EL (cell line): ENCODE measurements at places on chromosomes 2 and 18.
A peak's percentile ranks its signal among the peaks of the same experiment; 100 is the strongest.

DNA sequence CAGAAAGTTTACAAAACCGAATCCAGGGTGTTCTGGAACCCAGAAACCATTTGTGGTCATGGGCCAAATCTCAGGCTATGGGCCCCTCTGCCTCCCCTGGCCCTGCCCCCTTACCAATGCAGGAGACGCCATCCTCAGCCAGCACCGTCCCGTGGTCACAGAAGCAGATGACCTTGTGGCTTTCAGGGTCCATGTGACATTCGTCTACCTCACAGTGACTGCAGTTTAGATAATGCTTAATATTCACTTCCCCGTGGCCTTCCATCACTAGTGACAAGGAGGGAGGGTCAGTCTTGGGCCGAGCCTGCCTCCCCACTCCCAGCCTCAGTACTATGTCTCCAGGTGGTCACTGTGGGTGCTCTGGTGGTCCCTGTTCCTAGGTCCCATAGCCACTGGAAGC is 111.6 kb downstream of the CLIP4 start:
- no peak for DNase-seq

GRCh38 chr18:41703744-41704530 is 251.1 kb upstream of the PIK3C3 start:
- no peak for DNase-seq

DNA sequence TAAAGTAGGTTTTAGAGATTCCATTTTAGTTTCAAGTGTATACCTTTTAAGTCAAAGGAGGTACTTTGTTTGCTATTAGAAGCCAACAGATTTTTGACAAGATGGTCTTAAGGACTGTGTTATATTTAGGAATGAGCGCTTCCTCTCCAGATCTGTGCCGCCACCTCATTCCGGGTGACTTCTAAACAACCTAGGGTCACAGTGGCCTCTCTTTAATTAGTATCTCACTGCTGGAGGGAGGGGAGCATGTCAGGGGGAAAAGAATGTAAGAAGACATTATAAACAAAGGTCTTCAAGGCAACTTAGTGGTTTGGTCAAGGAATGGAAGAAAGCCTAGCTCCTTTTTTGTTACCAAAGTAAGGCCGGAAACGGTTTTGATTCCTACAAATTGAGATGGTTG is 67.0 kb downstream of the RBMS1 start:
- no peak for DNase-seq

- DNase-seq: peak; percentile 83
Measured at GRCh38 chr2:127083819-127084503, 23.0 kb downstream of the BIN1 start.

GRCh38 chr18:48540251-48541025 is 1.6 kb downstream of the CTIF start:
- DNase-seq: peak; percentile 73

- peak; percentile 60 for DNase-seq
Measured at GRCh38 chr2:64750001-64750816, 96.5 kb upstream of the SERTAD2 start.

DNA sequence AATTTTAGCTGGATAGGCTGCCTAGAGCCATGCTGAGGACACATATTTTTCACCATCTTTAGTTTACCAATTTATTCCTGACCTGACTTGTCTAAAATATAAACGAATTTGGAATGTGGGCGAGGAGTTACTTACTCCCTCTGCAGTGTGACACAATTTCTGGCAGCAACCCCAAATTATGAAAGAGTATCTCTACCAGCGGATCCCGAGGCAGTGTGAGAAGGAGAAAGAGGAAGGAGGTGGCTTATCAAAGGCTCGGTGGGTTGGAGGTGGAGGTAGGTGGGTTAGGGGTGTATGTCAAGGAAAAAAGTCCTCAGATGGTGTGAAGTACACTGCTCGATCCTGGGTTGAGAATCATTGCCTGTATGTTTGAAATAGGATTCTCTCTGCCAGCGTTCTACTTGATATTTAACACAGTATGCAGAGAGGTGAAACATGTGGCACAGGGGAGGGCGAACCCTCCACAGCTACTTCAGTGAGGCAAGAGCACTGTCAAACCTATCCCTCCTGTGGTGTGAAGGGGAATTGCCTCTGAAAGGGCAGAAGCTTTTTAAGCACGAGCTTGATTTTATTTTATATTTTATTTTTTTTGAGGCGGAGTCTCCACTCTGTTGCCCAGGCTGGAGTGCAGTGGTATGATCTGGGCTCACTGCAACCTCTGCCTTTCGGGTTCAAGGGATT is 76.0 kb downstream of the RFTN2 start:
- peak; percentile 38 for DNase-seq

DNA sequence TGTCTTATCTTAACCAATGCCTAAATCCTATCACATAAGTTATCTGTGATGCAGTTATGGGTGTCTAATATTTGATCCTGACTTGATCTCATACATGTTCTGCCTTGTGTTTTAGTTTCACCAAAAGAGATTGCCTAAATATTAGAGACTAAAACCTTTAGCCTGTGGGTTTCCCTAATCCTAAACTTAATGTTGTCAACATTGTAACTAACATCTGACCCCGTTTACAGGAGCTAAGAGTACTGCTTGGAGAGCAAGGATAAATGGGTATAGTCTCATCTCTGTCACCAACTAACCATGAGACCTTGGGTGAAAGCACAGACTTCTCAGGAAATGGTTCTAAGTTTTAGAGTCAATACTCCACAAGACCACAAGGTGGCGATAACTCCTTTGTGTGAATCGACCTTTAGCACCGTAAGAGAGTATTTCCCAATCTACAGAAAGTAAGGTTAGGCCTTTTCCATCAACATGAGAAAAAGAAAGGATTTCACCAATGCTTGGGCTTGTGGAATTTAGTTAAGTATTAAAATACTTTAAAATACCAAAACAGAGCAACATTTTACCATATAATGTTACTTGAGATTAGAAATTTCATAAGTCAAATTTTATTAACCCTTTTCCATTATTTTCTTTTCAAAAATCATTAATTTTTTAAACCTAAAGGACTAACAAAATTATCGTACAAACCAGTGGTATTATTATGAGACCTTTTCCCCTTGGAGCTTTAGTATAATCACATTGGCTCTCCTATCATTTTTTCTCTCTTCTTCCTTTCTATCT is 60.5 kb downstream of the G6PC2 start:
- DNase-seq: peak; percentile 73

- DNase-seq: peak; percentile 20
Measured at GRCh38 chr2:197079414-197079813, 152.9 kb upstream of the PGAP1 start.

DNA sequence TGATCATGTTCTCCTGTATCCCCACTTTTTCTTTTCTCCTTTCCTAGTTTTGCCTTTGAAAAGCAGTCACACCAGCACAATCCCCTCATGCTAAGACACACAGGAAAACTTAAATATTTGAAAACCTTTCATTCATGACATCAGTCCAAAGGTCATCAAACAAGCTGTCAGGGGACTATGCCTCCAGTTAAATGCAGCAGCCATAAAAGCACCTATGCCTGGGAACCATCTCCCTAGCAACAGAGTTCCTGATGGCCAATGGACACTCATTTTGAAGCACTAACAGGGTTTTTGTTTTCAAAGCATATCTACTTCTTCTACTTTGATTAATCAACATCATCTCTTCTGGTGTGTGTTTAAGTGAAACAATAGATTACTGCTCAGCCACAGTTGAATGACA is 286.4 kb upstream of the PARD3B start:
- DNase-seq: no peak
